ENCODE measurements at places on chromosomes 7 and 10. TPM values are rescaled to one million over a fixed set of nuclear protein-coding genes. Genes with fewer than 3 reads are reported as not detected.
A peak's percentile ranks its signal among the peaks of the same experiment; 100 is the strongest.

DNA sequence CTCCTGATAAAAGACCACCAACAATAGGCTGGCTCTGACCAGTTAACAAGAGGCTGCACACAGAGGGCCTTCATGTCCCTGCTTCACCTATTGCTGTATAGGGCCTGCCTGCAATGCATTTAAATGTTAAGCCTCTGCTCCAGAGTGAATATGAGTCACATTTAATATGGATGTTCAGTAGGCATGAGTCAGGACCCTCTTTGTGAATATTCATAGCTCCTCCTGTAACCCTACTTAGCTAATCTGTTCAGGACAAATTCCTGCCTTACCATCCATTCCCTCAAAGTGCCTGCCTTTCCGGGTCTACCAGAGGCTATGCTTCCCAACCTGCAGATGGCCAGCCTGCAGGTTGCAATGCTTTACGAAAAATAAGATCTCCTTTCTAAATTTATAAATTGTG lies 32.5 kb downstream of the ARHGAP22 start:
- DNase-seq = no peak

GRCh38 chr10:50909334-50910014 lies 24.0 kb upstream of the A1CF start:
- peak; percentile 34 for DNase-seq

DNA sequence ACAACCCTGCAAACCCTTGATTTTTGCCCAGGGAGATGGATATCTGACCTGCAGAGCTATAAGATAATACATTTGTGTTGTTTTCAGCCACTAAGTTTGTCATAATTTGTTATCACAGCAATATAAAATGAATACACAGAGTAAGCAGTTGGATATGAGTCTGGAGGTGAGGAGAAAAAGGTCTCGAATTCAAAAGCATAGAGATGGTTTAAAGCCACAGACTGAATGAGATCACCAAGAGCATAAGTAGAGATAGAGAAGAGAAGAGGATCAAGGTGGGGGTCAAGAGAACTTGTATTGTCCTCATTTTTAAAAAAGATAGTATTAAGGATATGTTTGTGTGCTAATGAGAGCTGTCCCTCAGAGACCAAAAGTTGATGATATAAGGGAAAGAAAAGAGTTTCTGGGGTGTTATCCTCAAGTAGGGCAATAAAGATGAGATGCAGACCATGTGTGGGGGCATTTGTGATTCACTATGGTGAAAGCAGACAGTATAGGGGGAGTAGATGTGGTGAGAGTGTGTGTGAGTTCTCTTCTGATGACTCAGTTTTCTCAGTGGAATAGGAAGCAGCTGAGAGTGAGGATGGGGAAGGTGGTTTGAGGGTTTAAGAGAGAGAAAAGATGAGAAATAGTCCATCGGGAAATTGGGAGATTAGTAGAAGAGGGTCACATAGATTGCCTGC lies 25.8 kb upstream of the PCGF5 start:
- no peak for DNase-seq

- no peak for DNase-seq
Measured at GRCh38 chr7:18457832-18458231, 37.7 kb upstream of the HDAC9 start.

- DNase-seq = no peak
Measured at GRCh38 chr10:123890756-123891143, 857 bp downstream of the CPXM2 start.

ZPBP gene
- total RNA-seq = 0.85 TPM

ARHGEF5 gene
- 27.1 TPM for total RNA-seq

Measured in lung (tissue), 17 donors.